GOT3 (cell line): ENCODE measurements at places on chromosomes 2 and 18.

GRCh38 chr2:145043399-145043834 lies 523.5 kb upstream of the ZEB2 start:
- DNase-seq, result no peak

- no peak for DNase-seq
Observed at GRCh38 chr2:141557329-141558095, 573.3 kb downstream of the LRP1B start.

DNA sequence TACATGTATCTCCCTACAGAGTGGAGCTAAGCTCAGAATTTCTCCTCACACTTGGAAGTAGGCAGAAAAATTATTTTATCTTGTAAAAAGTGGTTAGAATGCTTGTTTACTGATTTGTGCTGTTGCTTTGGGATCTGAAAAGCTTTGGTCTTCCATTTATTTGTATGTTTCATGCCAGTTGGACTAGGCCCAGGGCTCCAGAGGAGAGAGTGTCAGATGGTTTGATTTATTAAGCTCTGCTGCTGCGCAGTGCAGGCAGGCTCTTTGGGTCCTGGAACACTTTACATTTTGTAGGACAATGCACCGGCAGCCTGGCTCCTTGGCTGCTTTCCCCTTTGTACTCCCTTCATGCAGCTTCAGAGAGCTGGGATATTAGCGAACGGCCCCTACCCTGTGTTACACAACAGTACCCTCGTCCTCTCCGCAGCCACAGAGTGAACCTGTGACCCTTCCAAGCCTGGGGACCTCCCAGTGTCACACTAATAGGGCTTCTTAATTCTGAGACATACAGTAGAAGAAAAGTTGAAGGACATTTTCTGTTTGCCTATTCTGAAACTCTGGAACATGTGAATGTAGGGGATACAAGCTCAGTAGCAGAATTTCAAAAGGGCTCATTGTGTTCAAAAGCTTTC lies 56.7 kb upstream of the EML6 start:
- DNase-seq, result no peak

GRCh38 chr2:8028436-8028835 lies 653.4 kb upstream of the ID2 start:
- no peak for DNase-seq

DNA sequence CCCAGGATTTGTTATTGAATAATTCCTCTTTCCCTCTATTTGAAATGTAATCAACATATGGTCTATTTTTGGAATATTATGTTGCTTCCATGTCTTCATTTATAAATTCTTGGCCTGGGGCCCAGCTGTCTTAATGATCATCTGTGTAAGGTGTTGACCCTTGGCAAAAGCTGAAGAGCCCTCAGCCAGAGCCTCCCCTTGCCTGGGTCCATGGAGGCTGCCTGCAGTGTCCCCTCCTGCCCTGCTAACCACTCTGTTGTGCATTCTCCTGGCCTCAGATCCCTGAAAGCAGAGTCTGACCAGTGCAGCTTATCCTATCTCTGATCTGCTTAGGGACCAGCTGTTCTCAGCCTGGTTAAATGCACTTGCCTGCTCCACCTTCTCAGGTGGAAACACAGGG lies 226.1 kb upstream of the APCDD1 start:
- DNase-seq, result no peak

DNA sequence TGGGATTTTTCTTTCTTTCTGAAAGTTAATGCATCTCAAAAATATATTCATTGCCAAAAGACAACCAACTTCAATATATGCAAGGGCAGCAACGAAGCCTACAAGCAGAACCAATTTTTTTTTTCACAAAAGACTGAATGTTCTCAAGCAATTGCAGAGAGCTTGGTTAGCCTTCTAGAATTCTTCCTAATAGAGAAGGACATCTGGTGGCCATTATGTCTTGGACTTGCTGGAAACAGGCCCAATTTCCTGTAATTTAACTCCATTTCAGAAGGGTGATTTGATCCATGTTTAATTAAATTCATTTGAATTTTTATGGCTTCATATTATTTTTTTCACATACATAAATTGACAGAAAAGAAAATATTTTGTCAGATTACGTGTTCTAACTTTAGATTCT lies 208.0 kb downstream of the TPGS2 start:
- DNase-seq, result no peak

DNA sequence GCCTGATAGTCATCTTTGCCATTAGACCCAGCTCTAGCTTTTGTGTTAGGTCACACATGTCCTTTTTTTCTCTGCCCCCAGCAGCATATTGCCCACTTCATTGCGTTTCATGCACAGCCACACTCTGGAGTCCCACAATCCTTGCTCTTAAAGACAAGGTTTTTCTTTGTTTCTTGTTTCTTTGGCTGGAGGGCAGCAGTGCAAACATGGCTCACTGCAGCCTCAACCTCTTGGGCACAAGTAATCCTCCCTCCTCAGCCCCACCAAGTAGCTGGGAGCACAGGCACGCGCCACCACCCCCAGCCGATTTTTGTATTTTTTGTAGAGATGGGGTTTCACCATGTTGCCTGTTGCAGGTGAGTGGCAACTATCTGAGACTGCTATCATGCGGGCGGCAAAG lies 16.9 kb upstream of the PAPOLG start:
- DNase-seq, result no peak

DNA sequence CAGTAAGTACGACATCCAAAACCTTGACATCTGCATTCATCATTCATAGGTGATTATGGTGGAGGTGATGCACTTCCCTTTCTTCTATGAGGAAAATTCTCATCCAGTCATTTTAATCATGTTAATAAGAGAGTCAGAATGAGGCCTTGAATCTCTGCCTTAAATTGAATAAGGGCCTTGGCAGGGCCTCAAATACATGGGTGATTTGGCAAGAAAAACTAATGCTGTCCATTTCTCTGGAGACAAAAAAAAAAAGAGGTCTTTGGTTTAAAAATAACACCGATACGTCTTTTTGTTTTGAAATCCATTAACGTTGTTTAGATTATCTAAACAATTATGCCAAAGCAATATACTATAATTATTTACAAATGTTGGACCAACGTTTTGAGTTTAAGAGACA lies 8.1 kb downstream of the COLEC12 start:
- DNase-seq, result no peak

DNA sequence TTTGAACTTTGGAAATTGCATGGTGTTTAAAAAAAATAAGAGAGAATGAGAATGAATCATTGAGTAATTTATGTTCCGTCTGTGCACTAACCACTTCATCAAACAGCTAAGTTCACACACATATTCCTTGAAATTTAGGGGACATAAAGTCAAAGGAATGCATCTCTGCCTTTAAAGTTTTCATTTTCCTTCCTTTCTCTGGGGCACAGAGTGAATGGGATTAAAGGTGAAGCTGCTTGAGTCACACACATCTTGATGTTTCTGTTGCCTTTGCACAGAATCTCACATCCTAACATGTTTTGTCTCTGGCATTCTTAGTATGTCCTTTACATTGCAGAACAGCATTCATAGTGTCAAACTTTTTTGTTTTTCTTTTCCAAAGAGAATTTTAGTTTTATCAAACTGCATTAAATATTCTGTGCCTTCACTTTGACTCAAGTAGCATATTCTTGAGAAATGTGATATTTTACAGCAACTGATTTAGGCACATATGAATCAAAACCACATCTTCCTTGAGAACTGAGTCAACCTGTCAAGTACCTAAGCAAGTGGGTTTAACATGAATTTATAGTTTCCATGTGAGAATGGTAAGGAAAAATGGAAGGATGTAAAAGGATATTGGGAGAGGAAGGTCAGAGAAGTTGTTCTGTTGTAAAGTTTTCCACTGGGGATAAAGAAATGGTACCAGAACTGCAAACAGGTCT lies 169.1 kb upstream of the THUMPD2 start:
- no peak for DNase-seq

DNA sequence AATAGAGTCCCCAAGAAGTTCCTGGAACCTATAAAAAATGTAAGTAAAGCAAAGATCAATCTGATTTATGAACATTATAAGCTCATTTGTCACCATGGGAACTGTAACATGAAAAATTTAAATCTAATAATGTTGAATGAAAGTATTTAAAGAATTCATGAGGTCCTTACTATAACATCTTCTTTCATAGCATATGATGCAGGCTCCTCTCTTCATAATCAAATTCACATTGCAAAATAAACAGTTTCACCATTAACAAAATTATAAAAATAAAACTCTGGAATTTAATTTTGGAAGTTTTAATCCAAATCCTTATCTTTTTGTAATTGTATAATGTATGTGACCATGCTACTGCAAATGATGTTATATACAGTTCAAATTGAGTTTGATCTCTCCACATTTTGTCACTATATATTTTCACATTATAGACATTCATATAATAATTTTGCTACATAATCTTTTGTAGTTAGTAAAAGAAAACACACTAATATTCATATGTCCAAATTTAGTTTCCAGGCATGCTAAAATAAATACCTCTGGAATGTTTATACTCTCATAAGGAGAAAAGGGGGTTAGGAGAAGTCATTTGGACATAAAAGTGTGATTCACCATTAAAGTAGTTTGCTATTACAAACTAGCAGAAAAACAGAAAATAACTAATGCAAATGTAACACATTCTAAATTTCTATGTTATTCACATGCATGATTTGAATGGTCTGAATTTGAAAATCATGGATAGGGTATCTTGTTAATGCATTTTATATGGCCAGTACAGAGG lies 954.1 kb downstream of the DSC3 start:
- no peak for DNase-seq

- DNase-seq, result no peak
Observed at GRCh38 chr2:106996171-106996769, 110.3 kb upstream of the ST6GAL2 start.

DNA sequence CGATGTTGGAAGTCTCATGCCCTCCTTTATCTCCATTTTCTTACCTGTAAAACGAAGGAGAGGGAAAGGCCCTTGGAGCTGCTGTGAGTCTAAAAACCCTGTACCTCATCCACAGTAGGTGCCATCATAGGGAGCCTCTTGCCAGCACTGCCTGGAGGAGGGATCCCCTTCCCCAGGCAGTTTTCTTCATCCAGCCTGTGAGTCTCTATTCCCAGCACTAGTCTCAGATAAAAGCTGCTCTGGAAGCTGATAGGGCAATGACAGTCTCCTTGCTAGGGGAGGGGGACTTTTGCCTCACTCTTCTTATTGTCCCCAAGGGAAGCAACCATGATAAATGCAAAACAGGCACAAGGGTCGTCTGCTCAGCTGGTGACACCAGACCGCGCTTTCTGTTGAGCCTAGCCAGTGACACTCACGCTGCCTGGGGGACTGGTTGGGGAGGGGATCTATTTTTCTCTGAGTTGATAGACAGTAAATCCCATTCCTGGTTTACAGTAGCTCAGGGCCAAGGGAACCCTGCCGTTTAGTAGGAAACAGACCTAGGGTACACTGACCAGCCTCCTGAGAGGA lies 139.5 kb upstream of the NABP1 start:
- DNase-seq, result no peak

DNA sequence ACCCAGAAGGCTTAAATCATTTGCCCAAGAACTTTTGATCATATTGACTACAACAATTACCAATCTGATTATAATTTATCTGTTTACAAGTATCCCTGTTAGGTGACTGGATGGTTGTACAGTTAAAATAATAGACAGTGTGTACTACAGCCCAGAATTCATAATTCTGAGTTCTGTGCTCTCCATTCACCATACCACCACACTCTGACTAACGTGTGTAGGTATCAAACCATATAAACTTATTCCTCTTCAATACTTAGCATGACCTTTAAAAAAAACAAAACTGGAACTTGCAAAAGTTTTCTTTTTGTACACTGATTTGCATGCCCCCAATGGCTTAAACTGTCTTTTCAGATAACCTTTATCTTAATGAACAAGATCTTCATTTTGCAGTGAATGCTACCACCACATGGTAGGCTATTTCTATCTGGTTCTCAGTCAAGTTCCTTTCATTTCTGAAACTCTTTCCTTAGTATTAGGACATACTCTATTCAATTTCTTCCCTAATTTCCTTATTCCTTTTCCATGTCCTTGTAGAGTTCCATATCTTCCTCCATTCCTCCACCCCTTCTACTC lies 50.9 kb downstream of the SOS1 start:
- DNase-seq, result no peak

DNA sequence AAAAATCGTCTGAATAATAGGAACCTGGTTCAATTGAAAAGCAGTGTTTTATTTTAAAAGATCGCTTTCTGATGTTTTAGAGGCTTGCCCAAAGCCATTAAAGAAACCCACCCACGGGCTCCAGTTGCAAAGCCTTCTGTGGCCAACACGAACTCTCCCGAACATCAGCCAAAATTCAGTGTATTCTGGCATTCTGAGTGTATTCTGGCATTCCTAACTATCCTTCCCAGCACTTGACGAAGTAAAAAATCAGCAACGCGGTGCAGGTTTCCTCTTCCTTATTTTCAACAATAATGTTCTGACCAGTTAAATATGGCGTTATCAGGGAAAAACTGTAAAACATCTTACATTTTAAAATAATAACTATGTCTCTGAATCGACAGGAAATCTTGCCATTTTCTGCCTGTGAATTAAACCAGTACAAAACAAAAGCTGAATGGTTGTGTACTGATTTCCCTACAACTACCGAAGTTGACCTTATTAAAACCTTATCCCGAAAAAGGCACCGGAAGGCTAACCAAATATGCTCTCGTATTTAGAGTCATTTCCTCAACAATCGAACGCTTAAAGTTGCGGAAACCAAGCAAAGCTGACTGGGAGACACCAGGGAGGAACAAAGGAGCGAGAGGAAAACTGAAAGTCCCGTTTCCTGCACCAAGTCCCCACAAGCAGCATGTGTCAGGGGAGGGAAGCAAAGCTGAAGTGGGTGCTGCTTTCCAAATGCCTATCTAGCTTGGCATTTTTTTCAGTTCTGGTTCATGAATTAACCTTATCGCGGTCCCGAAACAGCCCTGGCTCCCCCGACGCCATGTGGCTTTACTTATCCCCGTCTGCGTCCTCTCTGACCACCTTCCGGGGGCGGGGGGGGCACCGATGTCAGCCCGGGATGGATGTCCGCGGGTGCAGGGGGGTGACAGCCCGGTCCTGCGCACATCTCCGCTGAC lies 44.3 kb downstream of the ZNF516 start:
- no peak for DNase-seq

GRCh38 chr18:2518473-2518872 lies 52.8 kb downstream of the METTL4 start:
- DNase-seq, result no peak

- no peak for DNase-seq
Observed at GRCh38 chr18:52936931-52937330, 596.9 kb downstream of the DCC start.

DNA sequence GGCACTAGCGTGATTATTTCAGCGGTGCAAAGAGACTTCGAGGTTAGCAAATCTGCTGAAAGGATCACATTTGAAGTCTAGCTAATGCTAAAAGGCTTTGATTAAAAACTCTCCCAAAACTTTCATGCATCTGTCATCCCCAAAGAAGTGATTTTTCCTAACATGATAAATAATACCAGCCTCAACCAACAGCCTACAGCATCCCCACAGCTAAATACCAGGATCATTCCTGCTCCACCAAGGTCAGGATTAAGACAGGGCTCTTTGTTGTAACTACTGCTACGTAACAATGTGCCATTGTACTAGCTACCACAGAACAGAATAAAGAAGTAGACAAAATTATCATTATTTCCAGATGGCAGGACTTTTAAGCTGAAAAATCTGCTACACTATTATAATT lies 1.6 kb downstream of the OR6B3 start:
- DNase-seq, result no peak

- DNase-seq, result no peak
Observed at GRCh38 chr2:143195511-143195910, 66.3 kb downstream of the ARHGAP15 start.

- DNase-seq, result no peak
Observed at GRCh38 chr2:82062463-82062862, 1757.9 kb upstream of the LRRTM1 start.

- DNase-seq, result no peak
Observed at GRCh38 chr2:60316381-60317033, 236.9 kb downstream of the BCL11A start.
